Stimulated activated CD8-positive, alpha-beta memory T cell treated with anti-CD3 and anti-CD28 coated beads, Interleukin-15, amount 100 ng/mL, for 24 hours (primary cell): ENCODE measurements at places on chromosomes 6 and 20.

DNA sequence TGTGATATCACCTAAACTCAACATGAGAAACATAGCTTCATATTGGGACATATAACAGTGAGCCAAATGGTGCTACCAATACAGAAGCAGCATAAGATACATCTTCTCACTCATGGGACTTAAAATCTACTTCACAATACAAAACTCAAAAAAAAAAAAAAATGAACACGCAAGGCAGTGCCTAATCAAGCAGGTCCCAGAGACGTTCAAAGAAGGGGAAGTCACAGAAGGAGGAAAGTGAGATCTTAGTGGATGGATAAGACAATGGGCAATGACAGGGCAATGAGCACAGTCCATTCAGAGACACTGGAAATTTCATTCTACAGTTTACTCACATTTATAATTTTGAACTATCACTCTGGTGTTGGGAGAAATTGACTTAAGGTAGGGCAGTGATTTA, 88.3 kb downstream of the FAM50B start:
- no peak for DNase-seq

DNA sequence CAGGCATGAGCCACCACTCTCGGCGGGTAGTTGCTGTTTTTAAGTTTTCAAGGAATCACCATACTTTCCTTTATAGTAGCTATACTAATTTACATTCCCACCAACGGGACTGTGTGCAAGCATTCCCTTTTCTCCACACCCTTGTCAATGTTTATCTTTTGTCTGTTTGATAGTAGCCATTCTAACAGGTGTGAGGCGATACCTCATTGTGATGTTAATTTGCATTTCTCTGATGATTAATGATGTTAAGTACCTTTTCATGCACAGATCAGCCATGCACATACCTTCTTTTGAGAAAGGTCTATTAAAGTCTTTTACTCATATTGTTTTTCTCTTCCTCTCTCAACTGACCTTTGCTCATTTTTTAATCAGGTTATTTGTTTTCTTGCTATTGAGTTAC, 43.0 kb upstream of the CCND3 start:
- no peak for DNase-seq

DNA sequence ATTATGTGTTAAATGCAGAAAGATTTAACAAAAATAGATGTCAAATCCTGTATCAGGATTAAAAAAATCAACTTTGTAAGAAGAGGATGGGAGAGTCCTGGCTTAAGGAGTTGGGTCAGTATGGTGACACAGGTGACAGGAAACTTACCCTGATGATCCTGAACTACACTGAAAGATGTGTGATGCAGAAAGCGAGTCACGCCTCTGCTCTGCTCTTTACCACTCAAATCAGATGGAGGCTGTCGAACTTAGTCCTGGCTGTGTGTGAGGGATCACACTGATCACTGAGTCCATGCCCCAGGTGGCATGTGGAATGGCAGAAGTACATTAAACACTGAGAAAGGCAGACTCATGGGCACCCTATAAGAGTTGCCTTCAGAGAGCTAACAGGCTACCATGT, 92.9 kb downstream of the GJA10 start:
- no peak for DNase-seq

- DNase-seq: no peak
Observed at GRCh38 chr20:51815383-51816076, 13.2 kb upstream of the SALL4 start.

DNA sequence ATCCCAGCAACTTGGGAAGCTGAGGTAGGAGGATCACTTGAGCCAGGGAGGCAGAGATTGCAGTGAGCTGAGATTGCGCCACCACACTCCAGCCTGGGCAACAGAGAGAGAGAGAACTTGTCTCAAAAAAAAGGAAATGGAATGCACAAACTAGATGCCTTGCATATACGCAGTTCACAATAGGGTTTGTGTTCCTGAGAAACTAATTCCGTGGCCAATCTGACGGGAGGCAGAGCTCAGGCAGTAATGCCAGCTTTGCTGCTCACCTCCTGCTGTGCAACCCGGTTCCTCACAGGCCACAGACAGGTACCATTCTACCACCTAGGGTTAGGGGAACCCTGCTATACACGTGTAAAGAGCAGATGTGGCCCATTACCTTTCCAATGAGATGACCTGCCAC, 1.4 kb downstream of the CDK5RAP1 start:
- no peak for DNase-seq

DNA sequence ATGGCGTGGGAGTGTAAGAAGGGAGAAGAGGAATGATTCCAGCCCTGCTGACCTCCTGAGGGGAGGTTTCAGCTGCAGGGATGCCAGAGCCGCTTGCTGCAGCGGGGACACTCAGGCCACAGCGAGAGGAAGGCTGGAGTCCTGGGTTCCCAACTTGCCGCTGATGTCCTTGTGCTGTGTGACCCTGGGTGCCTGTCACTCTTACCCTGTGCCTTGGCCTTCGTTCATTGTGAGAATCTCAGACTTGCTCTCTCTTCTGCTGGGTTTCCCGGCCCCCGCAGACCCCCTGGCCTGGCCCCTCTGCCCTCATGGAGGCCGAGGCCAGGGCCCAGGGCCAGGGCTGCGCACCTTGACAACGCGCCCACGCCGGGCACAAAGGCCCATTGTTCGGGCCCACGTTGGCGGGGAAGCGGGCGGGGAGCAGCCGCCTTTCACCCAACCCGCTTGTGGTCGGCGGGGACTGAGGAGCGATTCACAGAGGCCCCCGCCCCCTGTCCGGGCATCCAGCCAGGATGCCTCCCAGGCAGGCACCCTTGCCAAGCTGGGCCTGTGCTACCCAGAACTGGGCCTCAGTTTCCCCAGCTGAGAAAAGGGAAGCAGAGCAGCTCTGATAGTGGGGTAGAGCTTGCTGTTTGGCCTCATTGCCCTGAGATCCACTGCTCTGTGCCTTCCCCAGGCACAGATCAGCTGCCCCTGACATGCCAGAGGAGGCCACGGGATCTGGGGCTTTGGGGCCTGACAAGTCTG, 52.4 kb downstream of the CEBPB start:
- DNase-seq: no peak

- DNase-seq: no peak
Observed at GRCh38 chr6:75213112-75213511, 7.3 kb upstream of the COL12A1 start.

DNA sequence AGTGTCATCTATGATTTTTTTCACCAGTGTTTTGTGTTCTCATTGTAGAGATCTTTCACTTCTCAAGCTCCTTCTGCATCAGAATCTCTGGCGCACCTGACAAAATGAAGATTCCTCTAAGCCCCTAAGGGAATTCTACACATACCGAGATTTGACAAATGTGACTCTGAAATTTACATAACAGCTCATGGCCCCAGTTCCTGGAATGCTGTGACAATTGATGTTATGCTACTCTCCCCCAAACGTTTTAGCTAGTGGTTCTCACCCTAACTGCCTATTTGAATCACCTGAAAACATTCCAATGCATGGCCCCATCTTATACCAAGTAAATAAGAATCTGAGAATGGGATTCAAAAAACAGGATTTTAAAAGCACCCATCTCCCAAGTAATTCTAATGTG, 162.1 kb upstream of the FKBP1C start:
- DNase-seq: no peak

GRCh38 chr20:57918551-57918950, 208.7 kb upstream of the PMEPA1 start:
- no peak for DNase-seq

- no peak for DNase-seq
Observed at GRCh38 chr6:4449409-4449808, 314.0 kb upstream of the ECI2 start.

- no peak for DNase-seq
Observed at GRCh38 chr20:52047811-52048764, 143.5 kb downstream of the ZFP64 start.

DNA sequence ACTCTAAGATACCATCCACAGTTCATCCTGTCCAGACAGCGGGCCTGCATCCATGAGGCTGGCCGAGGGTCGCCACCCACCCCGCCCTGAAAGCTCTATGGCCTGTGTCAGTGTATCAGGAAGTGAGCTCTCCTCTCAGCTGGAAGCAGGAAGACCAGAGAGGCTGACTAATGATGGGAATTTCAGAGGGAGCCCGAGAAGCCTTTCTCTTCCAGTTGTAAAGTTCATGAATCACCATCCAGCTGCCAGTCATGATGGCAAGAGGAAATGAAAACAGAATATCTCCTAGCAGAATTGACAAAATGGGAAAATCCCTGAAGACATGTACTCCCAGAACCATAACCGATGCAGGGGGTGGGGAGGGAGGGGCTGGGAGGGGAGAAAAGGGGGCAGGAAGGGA, 109.6 kb upstream of the RPS6KA2 start:
- DNase-seq: no peak

GRCh38 chr6:127058936-127059335, 59.5 kb upstream of the RSPO3 start:
- DNase-seq: no peak

- DNase-seq: no peak
Observed at GRCh38 chr6:28488916-28489365, 26.7 kb downstream of the GPX6 start.

- DNase-seq: no peak
Observed at GRCh38 chr20:64212755-64213154, 42.8 kb upstream of the PCMTD2 start.

- no peak for DNase-seq
Observed at GRCh38 chr6:91132461-91132860, 545.6 kb upstream of the MAP3K7 start.

- DNase-seq: no peak
Observed at GRCh38 chr6:160128879-160129516, 7.4 kb downstream of the SLC22A1 start.

DNA sequence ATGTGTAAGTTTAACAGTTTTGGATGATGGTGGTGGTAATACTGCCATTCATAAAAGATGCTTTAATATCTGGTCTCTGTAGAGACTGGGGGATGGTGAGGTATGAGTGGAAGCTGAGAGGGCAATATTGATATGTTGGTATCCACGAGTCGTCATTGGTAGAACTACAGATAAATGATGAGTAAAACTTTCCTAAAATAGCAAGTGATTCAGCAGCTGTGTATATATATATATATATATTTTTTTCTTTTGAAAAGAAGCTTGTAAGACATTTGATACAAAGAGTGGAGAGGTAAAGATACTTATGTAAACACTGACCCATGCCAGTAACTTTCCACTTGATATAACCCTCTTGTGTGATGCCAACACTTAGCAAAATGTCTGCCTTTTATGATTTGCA, 41.7 kb upstream of the CITED2 start:
- no peak for DNase-seq

GRCh38 chr6:33894438-33894837, 90.6 kb upstream of the MLN start:
- DNase-seq: no peak

DNA sequence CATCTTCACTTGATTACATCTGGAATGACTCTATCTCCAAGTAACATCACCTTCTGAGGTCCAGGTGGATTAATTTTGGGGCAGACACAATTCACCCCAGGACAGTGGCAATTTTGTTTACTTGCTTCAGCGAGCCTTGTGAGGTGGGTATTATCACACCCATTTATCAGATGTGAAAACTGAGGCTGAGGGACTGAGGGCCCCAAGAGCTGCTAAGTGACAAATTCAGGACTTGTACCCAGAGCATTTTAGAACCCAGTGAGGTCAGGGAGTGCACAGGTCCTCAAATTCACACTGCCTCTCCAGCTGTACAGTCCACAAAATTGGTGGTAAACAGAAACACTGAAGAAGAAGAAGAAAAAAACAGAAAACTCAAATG, 125.2 kb upstream of the PMEPA1 start:
- DNase-seq: no peak

DNA sequence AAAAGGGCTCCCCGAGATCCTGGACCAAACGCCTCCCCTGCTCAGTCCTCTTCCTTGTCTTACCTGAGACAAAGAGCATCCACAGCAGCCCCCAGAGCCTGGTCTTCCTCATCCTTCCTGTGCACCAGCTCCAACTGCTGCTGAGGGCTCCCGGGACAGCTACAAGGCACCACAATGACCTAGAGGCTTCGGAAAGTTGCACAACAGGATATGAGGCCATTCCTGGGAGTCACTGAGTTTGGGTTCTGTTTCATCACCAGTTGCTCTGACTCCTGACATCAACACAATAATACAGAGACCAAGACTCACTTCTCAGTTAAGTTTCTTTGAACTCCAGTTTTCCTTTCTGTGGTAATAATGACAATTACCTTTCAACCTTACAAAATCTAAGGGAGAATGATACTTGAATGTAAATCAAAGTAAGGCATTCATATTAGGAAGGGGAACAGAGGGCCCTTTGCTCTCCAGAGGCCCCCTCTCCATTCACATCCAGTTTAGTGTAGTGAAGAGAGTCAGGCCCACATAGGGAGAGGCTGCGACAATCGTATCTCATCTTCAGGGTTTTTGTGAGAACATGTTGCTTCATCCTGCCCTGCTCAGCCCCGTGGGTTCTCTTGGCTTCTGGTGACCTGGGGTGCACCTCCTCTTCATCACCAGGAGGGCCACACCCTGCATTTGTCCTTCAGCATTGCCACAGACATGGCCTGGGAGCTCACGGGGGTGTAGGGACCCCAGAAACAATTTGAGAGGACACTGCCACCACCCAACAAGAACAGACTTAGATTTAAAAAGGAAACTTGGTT, at the start of gene TREM1:
TREM1 (minus strand) TSS at position 139 of the 803 bp plus-strand sequence; CDS start at position 112, 27 bp downstream.
- no peak for DNase-seq

DNA sequence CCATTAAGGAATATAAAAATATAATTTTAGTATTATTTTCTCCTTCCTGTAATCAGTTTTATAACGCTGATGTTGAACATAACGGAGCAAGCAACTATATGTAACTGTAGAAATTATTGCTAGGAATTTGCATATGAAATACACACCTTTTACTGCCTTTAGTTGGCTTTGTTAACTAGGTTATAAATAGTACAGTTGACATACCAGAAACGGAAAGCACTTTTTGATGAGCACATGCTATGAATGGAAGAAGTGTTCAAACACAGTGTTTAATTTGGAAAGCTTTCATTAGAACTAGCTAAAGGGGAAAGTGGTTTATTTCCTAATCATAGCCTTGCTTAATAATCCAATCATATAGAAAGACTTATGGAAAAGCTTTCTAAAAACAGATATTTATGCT, 25.3 kb upstream of the BEND3 start:
- DNase-seq: no peak

DNA sequence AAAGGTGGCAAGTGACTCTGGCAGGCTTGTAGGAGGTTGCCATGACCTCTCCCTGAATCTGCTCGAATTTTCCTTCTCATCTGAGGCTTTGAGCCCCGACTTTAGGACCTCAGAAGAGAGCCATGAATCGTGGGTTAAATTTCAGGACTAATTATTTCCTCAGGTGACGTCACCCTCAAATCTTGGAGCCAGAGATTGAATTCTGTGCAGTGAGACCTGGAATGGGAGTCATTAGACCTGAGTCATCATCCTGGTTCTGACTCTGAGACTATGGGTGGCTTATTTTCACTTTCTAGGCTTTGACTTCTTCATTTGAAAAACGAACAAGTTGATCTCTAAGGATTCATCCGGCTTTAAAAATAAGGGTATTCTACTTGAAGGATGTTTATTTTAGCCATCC, 48.5 kb upstream of the PDYN start:
- DNase-seq: no peak

GRCh38 chr6:39468385-39468784, 145.9 kb upstream of the KCNK16 start:
- DNase-seq: no peak

GRCh38 chr20:3686867-3687321, 5.1 kb upstream of the ADAM33 start:
- no peak for DNase-seq

GRCh38 chr20:23582293-23582692, 14.0 kb upstream of the CST9L start:
- DNase-seq: no peak

- DNase-seq: no peak
Observed at GRCh38 chr6:19399406-19399805, 437.8 kb upstream of the ID4 start.
